Right cardiac atrium (tissue), 5 donors: ENCODE measurements at places on chromosomes 11 and 22. TPM values are rescaled to one million over a fixed set of nuclear protein-coding genes. Genes with fewer than 3 reads are reported as not detected.
A peak's percentile ranks its signal among the peaks of the same experiment; 100 is the strongest.

DNA sequence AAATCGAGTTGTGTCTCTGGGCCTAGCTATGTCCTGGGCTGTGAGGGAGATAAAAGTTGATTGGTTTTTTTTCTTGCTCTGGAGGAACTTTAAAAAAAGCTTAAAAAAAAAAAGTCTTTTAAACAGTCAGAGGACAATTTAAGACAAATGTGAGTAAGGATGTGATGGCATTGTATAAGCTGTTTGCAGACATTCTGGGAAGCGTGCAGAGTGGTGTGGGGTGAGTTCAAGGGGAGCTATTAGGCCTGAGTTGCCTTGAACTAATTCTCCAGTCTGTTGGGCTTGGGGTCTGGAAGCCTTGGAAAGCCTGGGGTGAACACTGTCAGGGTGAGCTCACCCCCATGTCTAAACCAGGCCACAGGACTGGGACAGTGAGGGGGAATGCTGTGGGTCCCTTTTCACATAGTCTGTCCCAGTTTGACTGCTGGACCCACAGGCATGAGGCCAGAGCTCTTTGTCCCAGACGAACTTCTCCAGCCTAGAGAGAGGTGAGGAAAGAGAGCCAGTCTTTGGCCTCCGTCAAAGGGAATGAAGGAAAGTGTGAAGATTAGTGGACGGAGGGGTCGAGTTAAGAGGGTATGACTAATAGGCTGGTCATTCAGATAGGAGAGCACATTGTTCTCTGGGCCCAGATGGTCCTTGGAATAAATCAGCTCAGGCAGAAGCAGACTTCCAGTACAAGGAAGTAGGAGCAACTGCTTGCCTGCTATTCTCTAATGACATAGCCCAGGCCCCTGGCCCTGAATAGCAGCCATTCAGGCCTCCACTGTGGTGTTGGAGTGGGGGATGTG is 76.4 kb upstream of the NNMT start:
- DNase-seq, result peak; percentile 66

PRAME gene
- total RNA-seq, result not detected

- no peak for DNase-seq
Observed at GRCh38 chr11:125455851-125456250, 40.2 kb downstream of the FEZ1 start.

GRCh38 chr11:115606498-115607220 is 102.4 kb upstream of the CADM1 start:
- peak; percentile 75 for DNase-seq

GRCh38 chr11:62925308-62925707 is 4.1 kb upstream of the CHRM1 start:
- no peak for DNase-seq

GALNT18 gene
- 30.0 TPM for total RNA-seq

DNA sequence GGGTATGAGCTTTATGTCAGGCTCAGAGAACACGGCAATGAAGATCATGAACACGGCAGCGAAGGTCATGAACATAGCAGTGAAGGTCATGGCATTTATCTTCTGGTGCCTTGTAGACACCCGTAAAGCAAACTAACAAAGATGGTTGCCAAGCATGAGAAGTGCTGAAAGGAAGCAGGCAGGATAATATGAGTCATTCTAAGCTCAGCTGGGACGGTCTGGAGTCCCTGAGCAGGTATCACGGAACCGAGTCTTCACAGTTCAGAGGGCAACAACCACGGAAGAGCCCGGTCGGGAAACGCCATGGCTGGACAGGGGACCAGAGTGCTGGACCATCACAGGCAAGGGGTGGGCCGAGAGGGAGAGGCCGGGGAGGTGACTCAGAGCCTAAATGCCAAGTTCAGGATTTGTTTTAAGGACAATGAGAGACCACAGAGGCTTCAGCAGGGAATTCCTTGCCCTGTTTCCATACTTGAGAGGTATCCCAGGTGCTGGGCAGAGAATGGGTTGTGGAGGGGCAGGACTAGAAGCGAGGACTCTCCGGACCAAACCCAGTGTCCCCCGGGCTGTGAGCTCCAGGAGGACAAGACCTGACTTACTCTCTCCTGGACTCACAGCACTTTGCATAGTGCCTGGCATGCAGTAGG is 13.1 kb upstream of the MS4A10 start:
- no peak for DNase-seq

DNA sequence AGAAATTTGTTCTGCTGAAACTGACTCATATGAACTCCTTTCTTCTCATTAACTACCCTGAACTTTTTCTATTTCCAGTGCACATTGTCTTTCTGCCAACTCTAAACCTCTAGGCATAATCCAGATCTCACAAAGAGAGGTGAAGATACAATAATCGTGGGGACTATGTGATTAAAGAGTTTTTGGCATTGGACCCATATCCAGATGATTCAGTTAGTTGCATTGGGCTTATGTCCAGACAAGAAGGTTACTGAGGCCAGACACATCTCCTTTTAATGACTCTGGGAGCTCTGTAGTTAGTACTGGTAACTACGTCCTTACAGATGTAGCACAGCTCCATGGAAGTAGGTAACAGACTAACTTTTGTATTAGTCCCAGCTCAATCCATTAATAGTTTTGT is 273.0 kb downstream of the CASP12 start:
- no peak for DNase-seq

- no peak for DNase-seq
Observed at GRCh38 chr11:45885921-45886721, 670 bp downstream of the MAPK8IP1 start.

PAX6 gene
- not detected for total RNA-seq

CASP12 gene
- 0.25 TPM for total RNA-seq

ADORA2A gene
- total RNA-seq, result 5.6 TPM

CHRNA10 gene
- total RNA-seq, result 0.42 TPM

GP1BB gene
- total RNA-seq, result not detected

TIMP3 gene
- total RNA-seq, result 893 TPM

EP300 gene
- total RNA-seq, result 38.0 TPM

DNA sequence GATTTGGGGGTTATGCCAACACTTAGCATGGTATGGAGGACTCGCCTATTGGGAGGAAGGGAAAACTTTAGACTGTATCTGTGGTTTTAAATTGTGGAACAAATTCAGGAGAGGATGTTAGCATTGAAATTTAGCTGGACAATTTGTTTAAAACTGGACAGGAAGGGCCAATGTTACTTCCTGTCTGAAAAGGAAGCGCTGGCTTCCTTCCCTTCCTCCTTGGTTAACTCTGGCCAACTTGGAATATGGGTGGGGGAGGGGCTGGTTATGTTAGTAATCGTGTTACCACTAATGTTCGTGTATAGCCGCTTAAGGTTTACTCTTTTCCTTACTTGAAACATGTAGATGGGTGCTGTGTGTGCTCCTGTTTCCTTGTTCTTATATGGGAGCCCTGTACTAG is 13.9 kb downstream of the CTNND1 start:
- no peak for DNase-seq

APOA4 gene
- total RNA-seq, result not detected

GRCh38 chr11:6637871-6638270 is 17.7 kb downstream of the DCHS1 start:
- DNase-seq, result peak; percentile 86

THAP12 gene
- 20.1 TPM for total RNA-seq

- no peak for DNase-seq
Observed at GRCh38 chr11:16365581-16366228, 9.4 kb upstream of the SOX6 start.

GRCh38 chr11:76598426-76598839 is 72.1 kb downstream of the LRRC32 start:
- peak; percentile 79 for DNase-seq

GRCh38 chr22:47250995-47251765 is 488.7 kb downstream of the TBC1D22A start:
- DNase-seq, result no peak

GRCh38 chr11:44548032-44548695 is 17.3 kb upstream of the CD82 start:
- DNase-seq, result no peak

THY1 gene
- total RNA-seq, result 2.9 TPM
